ENCODE measurements at places on chromosomes 2 and 18. TPM values are rescaled to one million over a fixed set of nuclear protein-coding genes. Genes with fewer than 3 reads are reported as not detected.

TMEM247 gene
- total RNA-seq: not detected

NEU2 gene
- total RNA-seq: not detected

DNA sequence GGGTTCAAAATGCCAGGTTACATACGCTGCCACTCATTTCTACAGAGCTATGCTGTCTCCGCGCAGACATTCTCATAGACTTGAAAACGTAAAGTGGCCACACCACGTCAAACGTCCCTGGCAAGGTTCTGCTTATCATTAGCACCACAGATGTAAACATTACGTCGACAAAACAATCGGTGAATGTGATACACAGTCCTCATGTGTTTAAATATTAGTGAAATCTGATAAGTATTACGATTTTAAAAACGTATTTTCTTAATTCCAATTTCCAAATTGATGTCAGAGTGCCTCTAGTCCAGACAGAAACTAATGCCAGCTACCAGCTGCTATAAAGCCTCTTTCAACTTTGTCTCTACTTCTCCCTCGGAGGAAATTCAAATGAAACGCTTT is 1.2 kb downstream of the STK17B start:
- H3K4me1 ChIP-seq: peaks cover 45% of the 10 kb centered on the region
- peak overlapping the region; percentile 95 for H3K4me3 ChIP-seq
- no peaks in the 10 kb centered on the region for H3K27me3 ChIP-seq

GRCh38 chr2:36618381-36618780 is 20.4 kb upstream of the FEZ2 start:
- no peaks in the 10 kb centered on the region for H3K36me3 ChIP-seq
- peaks cover 41% of the 10 kb centered on the region for H3K4me1 ChIP-seq
- DNase-seq: peak; percentile 38
- H3K27me3 ChIP-seq: no peaks in the 10 kb centered on the region
- no peak overlapping the region for H3K27ac ChIP-seq

DNA sequence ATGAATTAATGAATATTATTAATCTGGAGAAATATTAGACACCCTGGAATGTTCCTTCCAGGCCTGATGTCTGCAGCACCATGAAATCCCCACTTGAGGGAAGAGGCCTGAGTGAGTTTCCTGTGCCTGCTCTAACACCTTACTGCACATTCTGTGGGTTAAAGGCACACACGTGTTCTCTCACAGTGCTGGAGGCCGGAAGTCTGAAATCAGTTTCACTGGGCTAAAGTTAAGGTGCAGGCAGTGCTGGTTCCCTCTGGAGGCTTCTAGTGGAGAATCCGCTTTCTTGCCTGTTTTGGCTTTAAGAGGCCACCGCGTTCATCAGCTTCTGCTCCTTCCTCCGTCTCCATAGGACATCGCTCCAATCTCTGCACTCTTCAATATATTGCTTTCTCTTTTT is 48.7 kb downstream of the ACKR3 start:
- H3K36me3 ChIP-seq: no peaks in the 10 kb centered on the region
- peaks cover 96% of the 10 kb centered on the region for H3K27me3 ChIP-seq
- peaks cover 4% of the 10 kb centered on the region for H3K4me1 ChIP-seq
- H3K27ac ChIP-seq: no peak overlapping the region

DNA sequence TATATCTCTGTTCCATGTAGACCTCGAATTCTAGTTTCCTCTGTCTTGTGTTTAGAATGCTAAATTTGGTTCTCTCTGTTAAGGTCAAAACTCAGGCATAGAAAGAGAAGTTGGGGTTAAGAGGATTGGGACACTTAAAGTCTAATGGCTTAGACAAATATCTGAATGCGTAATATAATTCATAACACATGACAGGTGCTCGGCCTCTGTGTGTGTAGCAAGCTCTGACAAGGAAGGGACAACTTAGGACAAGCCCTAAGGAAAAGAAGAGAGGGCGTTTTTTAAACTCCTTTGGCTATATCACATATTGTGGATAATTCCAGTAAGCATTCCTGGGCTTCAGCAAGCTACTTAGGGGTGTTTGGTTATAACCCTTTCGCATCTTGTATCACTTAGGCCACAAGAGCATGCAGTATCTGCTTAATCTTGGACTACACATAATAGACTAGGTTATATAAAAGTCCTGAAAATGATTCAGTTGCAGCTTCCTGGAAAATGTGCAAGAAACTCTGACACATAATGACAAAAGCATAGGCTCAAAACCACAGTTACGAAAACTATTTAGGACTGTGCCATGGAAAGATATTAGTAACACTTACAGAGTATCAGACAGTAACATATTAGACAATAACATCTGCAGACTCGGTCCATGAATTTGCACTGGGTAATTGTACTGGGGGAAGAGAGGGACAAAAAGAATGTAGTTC is 16.1 kb upstream of the CREB1 start:
- no peak overlapping the region for H3K4me3 ChIP-seq
- peak; percentile 15 for DNase-seq
- no peaks in the 10 kb centered on the region for H3K36me3 ChIP-seq
- H3K27me3 ChIP-seq: no peaks in the 10 kb centered on the region
- peak overlapping the region; percentile 77 for H3K27ac ChIP-seq

NTSR2 gene
- not detected for total RNA-seq

GRCh38 chr18:71760541-71760940 is 783.6 kb downstream of the CBLN2 start:
- H3K27me3 ChIP-seq: no peaks in the 10 kb centered on the region
- no peak overlapping the region for H3K4me3 ChIP-seq
- no peak overlapping the region for H3K27ac ChIP-seq
- no peaks in the 10 kb centered on the region for H3K36me3 ChIP-seq

NEMP2 gene
- total RNA-seq: 8.3 TPM

PAX8 gene
- 6.4 TPM for total RNA-seq

PRKAG3 gene
- not detected for total RNA-seq

DNA sequence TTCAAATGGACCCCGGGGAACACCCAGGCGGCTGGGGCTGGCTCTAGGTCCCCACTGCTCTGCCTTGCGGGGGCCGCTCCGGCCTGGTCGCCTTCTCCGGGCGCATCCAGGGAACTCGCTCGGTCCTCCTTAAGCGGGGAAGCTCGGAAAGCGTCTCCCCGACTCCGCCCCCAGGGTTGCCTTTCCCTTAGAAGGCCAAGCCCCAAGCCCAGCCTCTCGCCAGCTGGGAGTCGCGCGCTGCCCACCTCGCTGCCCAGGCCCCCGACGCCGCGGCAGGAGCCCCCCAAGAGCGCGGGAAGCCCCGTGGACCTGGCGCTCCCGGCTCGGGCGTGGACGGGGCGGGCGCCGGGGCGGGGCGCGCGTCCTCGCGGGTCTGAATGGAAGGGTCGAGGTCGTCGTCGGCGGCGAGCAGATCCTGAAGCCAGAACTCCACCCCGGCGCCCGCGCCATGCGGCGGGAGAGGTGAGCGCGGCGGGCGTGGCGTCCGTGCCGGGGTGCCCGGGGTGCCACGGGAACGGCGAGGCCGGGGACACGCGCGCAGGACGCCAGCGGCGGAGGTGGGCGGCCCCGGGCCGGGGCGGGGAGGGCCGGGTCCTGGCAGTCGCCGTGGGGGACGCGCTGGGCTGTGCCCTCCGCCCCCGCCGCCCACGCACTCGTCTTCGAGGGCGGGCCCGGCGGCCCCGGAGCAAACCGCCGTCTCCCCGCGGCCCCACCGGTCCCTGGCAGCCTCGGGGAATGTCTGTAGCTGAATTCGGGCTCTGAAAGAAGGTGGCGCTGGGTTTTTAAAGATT is at the start of gene BOK:
Gene BOK (plus strand): TSS at position 214 of the 791 bp plus-strand sequence. CDS start 739 bp downstream, outside the sequence.
- peaks cover 23% of the 10 kb centered on the region for H3K4me1 ChIP-seq
- no peak within 1 kb of the TSS for H3K27ac ChIP-seq
- H3K36me3 ChIP-seq: no peaks in the 10 kb centered on the region
- H3K4me3 ChIP-seq: peak within 1 kb of the TSS; percentile 79

GRCh38 chr2:20391951-20392699 is 41.5 kb upstream of the PUM2 start:
- peaks cover 6% of the 10 kb centered on the region for H3K4me1 ChIP-seq
- H3K36me3 ChIP-seq: no peaks in the 10 kb centered on the region
- no peak overlapping the region for H3K27ac ChIP-seq
- no peak overlapping the region for H3K4me3 ChIP-seq
- DNase-seq: peak; percentile 54
- H3K27me3 ChIP-seq: no peaks in the 10 kb centered on the region

AKAIN1 gene
- not detected for total RNA-seq

DNA sequence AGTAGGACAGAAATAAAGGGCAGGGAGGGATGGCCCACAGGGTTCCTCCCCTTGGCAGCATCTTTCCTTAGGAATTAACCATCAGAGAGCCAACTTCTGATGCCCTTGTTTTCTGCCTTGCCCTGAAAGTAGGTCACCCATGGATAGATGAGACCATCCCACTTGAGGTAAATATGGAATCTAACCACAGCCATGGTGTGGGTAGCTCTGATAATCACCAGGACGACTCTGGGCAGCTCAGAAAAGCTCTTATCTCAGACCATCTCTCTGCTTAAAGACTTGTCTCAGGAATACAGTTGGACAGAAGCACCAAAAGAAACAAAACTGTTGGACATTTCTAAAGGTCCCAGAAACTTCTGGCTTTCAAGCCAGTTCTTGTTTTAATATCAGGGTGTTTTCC is 101.4 kb upstream of the CELF4 start:
- H3K27ac ChIP-seq: no peak overlapping the region
- no peak for DNase-seq
- no peak overlapping the region for H3K4me3 ChIP-seq
- H3K4me1 ChIP-seq: no peaks in the 10 kb centered on the region
- H3K27me3 ChIP-seq: no peaks in the 10 kb centered on the region
- H3K36me3 ChIP-seq: no peaks in the 10 kb centered on the region

MAPK4 gene
- total RNA-seq: not detected

- no peak overlapping the region for H3K27ac ChIP-seq
- H3K36me3 ChIP-seq: no peaks in the 10 kb centered on the region
- 0 out of 2 replicates have a peak, but pooled peaks cover 7% of the 10 kb centered on the region for H3K4me1 ChIP-seq
- DNase-seq: no peak
- no peak overlapping the region for H3K4me3 ChIP-seq
Measured at GRCh38 chr2:36812196-36812595, 115.7 kb downstream of the VIT start.

DNA sequence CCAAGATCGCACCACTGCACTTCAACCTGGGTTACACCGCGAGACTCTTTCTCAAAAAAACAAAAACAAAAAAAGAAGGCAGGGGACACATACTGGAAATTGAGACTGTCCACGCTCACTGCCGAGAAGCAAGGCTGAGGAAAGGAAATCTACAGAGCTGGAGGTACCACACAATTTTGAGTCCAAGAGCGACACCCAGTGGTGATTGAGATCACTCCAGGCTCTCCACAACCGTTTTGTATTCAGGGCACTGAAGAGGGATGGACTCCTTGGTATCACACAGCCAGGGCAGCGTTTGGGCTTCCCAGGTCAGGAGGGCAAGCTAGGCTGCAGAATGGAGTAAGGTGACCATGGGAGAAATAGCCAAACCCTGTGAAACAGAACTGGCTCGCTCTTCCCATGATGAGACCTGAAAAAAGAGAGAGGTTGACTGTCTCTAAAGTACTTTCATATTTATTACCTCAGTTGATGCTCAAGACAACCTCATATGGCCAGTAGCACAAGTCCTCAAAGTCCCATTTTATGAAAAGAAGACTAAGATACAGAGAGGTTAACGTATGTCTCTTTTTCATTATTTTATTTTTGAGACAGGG is 74.5 kb upstream of the YPEL5 start:
- no peak overlapping the region for H3K27ac ChIP-seq
- H3K27me3 ChIP-seq: peaks cover 78% of the 10 kb centered on the region
- peak; percentile 60 for DNase-seq
- H3K4me1 ChIP-seq: no peaks in the 10 kb centered on the region
- no peaks in the 10 kb centered on the region for H3K36me3 ChIP-seq
- no peak overlapping the region for H3K4me3 ChIP-seq

ADI1 gene
- total RNA-seq: 72.2 TPM

DNA sequence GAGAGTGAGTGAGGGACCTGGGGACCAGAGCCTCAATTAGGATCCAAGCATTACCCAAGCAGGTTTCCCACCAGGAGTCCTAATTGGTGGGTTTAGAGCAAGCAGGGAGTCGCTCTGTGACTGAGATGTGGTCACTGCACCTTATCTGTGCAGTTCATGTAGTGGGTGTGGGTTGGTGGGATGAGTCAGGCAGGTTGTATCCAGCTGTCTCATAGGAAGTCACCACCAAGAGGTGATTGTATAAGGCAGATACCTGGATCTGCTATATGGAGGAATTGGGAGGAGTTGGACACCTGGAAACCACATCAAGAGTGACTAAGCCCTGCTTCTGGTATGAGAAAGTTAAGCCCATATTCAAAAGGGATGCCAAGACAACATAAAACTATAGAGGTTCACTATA is 106.8 kb downstream of the ARHGAP28 start:
- no peak overlapping the region for H3K27ac ChIP-seq
- no peaks in the 10 kb centered on the region for H3K36me3 ChIP-seq
- H3K4me1 ChIP-seq: no peaks in the 10 kb centered on the region

TMEFF2 gene
- total RNA-seq: not detected

CYP26B1 gene
- total RNA-seq: 0.55 TPM

DNA sequence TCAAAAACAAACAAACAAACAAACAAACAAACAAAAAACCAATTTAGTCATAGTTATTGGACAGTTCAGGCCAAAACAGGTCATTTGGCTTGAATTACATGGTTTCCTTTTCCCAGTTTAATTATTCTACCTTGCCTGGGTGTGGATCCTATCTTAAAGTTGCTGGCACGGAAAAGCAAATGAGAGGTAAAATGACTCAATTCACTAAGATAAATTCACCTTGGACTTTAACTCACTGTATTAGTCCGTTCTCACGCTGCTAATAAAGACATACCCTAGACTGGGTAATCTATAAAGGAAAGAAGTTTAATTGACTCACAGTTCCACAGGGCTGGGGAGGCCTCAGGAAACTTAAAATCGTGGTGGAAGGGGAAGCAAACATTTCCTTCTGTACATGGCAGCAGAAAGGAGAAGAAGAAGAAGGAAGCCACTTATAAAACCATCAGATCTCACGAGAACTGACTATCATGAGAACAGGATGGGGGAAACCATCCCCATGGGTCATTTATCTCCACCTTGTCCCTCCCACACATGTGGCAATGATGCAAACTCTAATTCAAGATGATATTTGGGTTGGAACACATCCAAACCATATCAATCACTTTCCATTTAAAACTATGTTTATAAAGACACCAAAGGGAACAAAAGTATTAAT is 22.5 kb upstream of the TRAPPC8 start:
- DNase-seq: no peak
- no peaks in the 10 kb centered on the region for H3K27me3 ChIP-seq
- no peak overlapping the region for H3K4me3 ChIP-seq
- no peak overlapping the region for H3K27ac ChIP-seq
- no peaks in the 10 kb centered on the region for H3K4me1 ChIP-seq

DNA sequence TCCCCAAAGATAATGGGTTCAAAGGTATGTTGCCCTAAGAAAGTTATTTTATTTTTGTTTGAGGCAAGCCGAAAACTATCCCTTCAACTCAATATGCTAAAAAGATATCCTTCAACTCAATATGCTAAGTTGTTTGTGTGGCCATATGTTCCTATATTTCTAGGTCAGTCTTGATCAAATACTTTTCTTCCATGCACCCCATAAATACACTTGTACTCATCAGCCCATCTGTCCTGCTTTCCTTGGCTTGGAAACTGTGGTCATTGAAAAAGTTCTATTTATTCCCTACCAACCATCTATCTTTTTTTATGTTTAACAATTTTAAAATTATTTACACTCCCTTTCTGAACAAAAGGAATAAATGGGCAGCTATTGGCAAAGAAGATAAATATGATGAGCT is 447.7 kb downstream of the NRXN1 start:
- H3K27ac ChIP-seq: no peak overlapping the region
- H3K36me3 ChIP-seq: no peaks in the 10 kb centered on the region
- no peaks in the 10 kb centered on the region for H3K27me3 ChIP-seq
- no peak for DNase-seq
- no peaks in the 10 kb centered on the region for H3K4me1 ChIP-seq

SNORC gene
- total RNA-seq: 20.0 TPM

GRCh38 chr2:212912445-212913103 is 238.8 kb downstream of the IKZF2 start:
- no peaks in the 10 kb centered on the region for H3K27me3 ChIP-seq
- peak overlapping the region; percentile 54 for H3K4me3 ChIP-seq
- peaks cover 76% of the 10 kb centered on the region for H3K4me1 ChIP-seq
- peaks cover 7% of the 10 kb centered on the region for H3K36me3 ChIP-seq
- DNase-seq: peak; percentile 94
